ENCODE measurements at places on chromosomes 2 and 18.

- DNase-seq: no peak
Observed at GRCh38 chr18:172361-172760, 14.0 kb downstream of the USP14 start.

- DNase-seq: no peak
Observed at GRCh38 chr18:37230768-37231167, 334.8 kb downstream of the CELF4 start.

DNA sequence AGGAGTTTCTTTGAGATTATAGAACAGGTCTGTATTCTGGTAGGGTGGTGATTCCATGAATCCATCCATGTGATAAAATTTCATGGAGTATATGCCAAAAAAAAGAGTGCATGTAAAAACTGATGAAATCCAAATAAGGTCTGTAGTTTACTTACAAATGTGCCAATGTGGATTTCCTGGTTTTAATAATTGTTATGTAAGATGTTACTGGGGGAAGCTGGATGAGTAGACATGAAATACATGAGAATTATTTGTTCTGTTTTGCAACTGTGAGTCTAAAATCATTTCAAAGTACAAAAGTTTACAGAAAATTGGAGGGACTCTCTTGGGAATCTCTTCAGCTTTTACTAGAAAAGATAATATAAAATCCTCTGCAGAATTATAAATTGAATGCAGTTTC is 23.7 kb upstream of the TMEM214 start:
- no peak for DNase-seq

- no peak for DNase-seq
Observed at GRCh38 chr2:210611466-210611865, 55.1 kb downstream of the CPS1 start.

- no peak for DNase-seq
Observed at GRCh38 chr2:68739595-68740399, 5.2 kb downstream of the ARHGAP25 start.

DNA sequence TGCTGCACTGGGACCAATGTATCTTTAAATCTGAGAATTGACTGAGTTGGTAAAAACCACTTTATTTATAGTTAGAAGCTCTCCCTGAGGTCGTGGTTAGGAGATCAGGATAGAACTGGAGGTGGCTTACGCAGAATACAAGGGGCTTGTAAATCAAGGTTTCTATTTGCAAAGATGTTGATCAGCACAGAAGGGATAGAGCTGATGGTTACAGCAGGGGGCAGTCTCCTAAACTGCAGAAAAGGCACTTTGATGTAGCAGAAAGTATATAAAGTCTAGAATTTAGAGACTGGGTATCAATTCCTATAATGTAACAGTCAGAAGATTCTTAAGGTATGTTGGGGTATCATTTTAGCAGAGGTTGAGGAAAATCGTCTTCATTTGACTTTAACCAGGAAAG is 25.2 kb upstream of the ACVR1 start:
- no peak for DNase-seq

DNA sequence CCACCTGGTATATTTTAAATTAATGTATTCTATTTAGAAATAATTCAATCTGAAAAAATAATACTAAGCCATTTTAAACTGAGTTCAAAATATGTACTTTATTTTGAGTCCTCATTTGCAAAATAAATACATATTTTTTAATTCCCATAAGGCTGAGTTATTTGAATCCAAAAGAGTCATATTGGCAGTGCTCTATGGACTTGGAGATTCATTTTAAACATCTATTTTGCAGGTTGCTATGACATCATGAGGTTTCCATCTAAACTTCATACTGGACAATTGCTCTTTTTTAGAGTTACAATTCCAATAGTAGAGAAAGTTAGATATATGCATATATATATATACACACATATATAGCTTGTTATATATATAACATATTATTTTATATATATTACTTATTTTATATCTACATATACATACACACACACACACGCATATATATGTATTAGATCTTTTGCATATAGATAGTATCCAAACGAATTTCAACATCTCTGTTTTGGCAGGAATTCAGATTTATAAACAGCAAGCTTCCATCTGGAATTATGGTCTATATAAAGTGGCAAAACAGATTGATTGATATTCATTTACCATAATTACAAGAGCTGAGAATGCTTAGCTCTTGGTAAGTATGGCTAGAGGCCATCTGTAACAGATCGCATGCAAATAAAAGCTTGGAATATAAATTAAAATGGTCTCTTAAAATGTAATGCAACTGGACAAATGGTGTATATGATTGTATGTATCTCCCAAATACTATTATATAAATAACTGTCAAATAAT is 34.9 kb downstream of the NOL4 start:
- no peak for DNase-seq

Measured in HFFc6 (cell line).